ENCODE measurements at places on chromosomes 5 and 9. TPM values are rescaled to one million over a fixed set of nuclear protein-coding genes. Genes with fewer than 3 reads are reported as not detected.
A peak's percentile ranks its signal among the peaks of the same experiment; 100 is the strongest.

GRCh38 chr5:103562453-103563157, at the start of gene NUDT12:
NUDT12 (minus strand) TSS chr5:103562789; CDS start chr5:103560248, 2,541 bp downstream.
- peak; percentile 73 for DNase-seq

- no peak for DNase-seq
Observed at GRCh38 chr5:65192331-65192730, 289.4 kb downstream of the ADAMTS6 start.

GRCh38 chr5:73093943-73094342, 26.4 kb upstream of the TMEM171 start:
- DNase-seq, result no peak

DNA sequence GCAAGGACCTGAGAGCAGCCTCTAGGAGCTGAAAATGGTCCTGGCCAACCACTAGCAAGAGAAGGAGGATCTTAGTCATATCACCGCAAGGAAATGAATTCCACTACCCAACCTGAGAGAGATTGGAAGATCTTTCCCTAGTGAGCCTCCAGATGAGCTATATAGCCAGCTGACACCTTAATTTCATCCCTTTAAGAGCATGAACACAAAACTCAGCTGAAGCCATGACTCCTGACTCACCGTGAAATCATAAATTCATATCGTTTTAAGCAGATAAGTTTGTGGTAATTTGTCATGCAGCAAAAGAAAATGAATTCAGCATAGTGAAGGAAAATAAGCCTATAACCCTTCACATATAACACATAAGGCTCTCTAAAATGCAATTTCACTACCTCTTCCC, 23.5 kb downstream of the MAPKAP1 start:
- DNase-seq, result no peak

DNA sequence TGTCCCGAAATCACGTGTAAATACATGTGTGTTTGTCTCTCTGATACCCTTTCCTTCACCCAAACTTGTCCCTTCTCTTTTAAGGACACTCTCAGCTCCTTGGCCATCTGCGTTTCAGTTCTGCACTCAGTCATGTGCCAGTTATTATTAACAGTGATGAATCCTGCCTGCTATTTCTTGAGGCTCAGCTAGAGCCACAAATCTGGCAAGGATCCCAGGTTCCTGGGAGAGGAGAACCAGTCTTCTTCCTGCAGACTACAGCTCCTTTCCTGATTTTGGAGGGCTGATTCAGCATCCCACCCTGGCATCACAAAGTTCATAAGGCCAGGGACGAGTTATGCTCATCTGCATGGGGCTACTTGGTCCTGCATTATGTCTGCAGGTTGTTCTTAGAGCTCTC, 5.6 kb downstream of the MAMDC2 start:
- peak; percentile 41 for DNase-seq

- no peak for DNase-seq
Observed at GRCh38 chr5:91119981-91120850, 262.9 kb downstream of the ARRDC3 start.

DNA sequence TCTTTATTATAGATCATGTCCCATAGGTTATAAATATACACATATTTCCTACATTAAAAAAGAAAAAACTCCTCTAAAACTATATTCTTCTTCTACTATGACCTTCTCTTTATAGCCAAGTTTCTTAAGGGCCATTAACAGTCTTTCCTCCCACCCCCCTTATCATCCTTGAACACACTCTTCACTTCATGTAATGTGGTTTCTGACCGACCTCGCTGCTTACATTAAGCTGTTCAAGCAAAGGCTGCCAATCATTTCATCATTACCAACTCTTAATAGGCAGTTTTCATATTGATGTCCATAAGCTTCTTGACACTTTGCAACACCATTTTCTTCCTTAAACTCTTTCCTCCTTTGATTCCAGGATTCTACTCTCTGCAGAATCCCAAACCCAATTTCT, 283.0 kb upstream of the PCSK5 start:
- DNase-seq, result no peak

- no peak for DNase-seq
Observed at GRCh38 chr5:59115345-59115744, 532.5 kb downstream of the RAB3C start.

GRCh38 chr5:34486160-34486848, 169.8 kb upstream of the RAI14 start:
- DNase-seq, result peak; percentile 60

- DNase-seq, result no peak
Observed at GRCh38 chr5:76331126-76331525, 72.0 kb upstream of the IQGAP2 start.

GRCh38 chr5:150129813-150130492, 25.7 kb downstream of the PDGFRB start:
- DNase-seq, result peak; percentile 57

DNA sequence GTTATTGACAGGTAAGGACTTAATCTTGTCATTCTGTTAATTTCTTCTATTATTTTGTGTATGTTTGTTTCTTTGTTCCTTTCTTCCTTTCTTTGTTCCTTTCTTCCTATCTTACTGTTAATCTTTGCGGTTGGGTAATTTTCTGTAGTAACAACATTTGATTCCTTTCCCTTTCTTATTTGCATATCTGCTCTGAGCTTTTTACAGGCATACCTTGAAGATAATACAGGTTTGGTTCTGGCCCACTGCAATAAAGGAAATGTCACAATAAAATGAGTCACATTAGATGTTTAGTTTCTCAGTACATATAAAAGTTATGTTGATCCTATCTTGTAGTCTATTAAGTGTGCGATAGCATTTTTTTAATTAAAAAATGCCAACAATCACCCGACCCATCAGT, 440.7 kb downstream of the NFIB start:
- DNase-seq, result no peak

- DNase-seq, result peak; percentile 27
Observed at GRCh38 chr9:70479880-70480291, 65.4 kb upstream of the KLF9 start.

DNA sequence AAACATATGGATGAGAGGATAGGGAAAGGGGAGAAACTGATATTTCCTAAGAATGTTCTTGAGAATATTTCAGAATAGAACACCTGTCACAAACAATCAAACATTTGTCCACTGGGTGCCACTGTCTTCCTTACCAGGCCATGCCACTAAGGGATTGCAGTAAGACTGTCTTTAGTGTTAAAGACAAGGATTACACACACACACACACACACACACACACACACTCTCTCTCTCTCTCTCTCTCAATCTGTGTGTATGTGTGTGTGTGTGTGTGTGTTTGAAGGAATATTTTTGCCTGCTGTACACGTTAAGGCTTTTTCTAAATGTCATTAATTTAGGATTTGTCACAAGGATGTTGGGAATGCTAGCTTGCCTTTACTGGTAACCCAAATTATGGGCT, 54.4 kb downstream of the CCDC192 start:
- DNase-seq, result peak; percentile 36

- DNase-seq, result no peak
Observed at GRCh38 chr9:75418518-75418917, 330.2 kb downstream of the OSTF1 start.

DNA sequence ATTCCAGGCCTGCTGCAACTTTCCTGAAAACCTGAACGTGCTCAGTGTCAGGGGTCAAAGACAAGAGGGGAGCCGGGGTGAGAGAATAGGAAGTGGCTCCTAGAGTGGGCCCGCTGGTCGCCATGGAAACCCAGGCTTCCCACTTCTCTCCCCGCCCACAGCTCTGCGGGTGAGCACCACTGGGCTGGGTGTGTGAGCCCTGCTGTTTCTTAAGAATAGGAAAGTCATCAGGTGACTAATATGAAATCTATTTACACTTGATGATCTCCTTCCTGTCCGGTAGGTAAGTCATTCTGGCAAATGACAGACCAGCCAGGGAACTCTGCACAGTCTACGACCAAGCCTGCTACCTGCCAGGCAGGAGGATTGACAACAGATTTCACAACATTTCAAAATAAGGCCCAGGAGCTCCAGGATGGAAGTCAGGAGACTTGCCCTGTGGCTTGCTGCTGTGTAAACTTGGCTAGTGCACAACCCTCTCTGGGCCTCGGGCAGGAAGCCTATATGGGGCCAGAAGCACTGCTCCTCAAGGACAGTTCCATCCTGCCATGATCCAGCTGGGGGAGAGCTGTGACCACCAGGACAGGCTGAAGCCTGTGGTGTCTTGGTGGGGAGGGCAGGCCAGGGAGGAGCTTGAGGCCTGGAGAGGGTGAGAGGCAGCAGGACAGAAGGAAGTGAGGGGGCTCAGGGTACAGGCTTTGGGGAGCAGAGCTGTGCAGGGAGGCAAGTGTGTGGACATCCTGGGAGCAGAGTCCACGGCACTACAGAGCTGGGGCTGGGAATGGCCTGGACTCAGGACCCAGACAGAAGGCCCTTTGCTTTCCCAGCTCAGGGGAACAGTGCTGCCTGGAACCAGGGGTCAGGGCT, 60.6 kb downstream of the SHB start:
- peak; percentile 46 for DNase-seq

GRCh38 chr9:137358126-137358525, 56.1 kb upstream of the NRARP start:
- no peak for DNase-seq

DNA sequence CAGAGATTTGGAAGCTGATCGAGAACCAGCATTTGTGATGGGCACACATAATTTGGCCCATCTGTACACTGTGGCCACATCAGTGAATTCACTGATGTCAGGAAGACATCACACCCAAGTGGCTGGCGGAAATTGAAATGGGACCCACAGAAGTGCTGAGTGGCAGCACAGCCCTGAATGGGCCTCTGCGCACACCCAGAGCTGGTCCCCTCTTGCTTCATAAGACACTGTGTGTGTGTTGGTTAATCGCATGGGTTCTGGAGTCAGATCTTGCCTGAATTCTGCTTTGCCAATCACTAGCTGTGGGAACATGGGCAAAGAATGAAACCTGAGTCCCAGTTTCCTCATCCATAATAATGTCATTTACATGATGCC, 72.2 kb downstream of the PCSK5 start:
- DNase-seq, result no peak

GRCh38 chr9:126147186-126147935, 179.3 kb upstream of the MVB12B start:
- no peak for DNase-seq

The HTR1A gene
- total RNA-seq, result not detected

The ANKRD34B gene
- total RNA-seq, result not detected

The IGFBPL1 gene
- 0.52 TPM for total RNA-seq

The LRRC70 gene
- total RNA-seq, result 1.9 TPM
